LHCN-M2 (cell line): ENCODE measurements at places on chromosomes 2 and 18. TPM values are rescaled to one million over a fixed set of nuclear protein-coding genes. Genes with fewer than 3 reads are reported as not detected.

The XDH gene
- 0.06 and 0.51 TPM in 2 replicates for total RNA-seq

DNA sequence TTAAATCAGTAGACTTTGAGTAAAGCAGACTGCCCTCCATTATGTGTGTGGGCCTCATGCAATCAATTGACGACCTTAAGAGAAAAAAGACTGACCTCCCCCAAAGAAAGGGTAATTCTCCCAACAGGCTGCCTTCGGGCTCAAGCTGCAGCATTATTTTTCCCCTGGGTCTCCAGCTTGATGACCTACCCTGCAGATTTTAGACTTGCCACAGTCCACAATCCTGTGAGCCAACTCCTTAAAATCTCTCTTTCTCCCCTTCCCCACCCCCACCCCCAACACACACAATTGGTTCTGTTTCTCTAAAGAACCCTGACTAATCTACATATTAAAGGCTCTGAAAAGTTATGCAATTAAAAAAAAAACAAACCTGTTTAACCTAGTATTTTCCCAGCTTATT is 89.4 kb downstream of the RNF152 start:
- DNase-seq, result no peak

The SKOR2 gene
- not detected in 2 replicates for total RNA-seq

The ATP6V1C2 gene
- not detected in 2 replicates for total RNA-seq

The SSB gene
- total RNA-seq, result 151 and 157 TPM in 2 replicates

- DNase-seq, result peak; percentile 36
These were observed 9.9 kb upstream of the IL1A start for GRCh38 chr2:112794131-112794733.

GRCh38 chr2:147424766-147425165 is 420.1 kb upstream of the ACVR2A start:
- no peak for DNase-seq

- DNase-seq, result no peak
These were observed 73.8 kb downstream of the CLIP4 start for GRCh38 chr2:29189052-29189451.

The CHRND gene
- total RNA-seq, result 1.1 and 7.1 TPM in 2 replicates
